ENCODE measurements at places on chromosomes 7 and 10.

DNA sequence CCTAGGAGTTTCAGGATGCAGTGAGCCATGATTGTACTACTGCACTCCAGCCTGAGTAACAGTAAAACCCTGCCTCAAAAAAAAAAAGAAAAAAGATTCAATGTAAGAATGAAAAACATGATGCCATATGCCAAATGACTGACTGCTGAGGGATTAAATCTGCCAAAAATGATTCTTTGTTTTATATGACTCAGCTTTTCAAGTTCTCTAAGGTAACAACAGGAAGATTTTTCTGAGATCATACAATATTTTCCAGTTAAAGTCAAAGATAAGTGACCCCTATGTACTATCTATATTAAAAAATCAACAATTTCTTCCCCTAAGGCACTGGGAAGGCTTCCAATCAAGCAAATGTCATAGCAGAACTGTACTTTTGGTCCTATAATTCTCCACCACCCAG, 271.2 kb upstream of the IMMP2L start:
- DNase-seq, result no peak

- DNase-seq, result no peak
Observed at GRCh38 chr10:1128115-1128514, 71.9 kb downstream of the WDR37 start.

- no peak for DNase-seq
Observed at GRCh38 chr10:30728766-30729165, 99.2 kb upstream of the LYZL2 start.

- DNase-seq, result no peak
Observed at GRCh38 chr10:30686708-30687107, 57.2 kb upstream of the LYZL2 start.

- DNase-seq, result no peak
Observed at GRCh38 chr10:106399112-106399511, 765.4 kb downstream of the SORCS1 start.

DNA sequence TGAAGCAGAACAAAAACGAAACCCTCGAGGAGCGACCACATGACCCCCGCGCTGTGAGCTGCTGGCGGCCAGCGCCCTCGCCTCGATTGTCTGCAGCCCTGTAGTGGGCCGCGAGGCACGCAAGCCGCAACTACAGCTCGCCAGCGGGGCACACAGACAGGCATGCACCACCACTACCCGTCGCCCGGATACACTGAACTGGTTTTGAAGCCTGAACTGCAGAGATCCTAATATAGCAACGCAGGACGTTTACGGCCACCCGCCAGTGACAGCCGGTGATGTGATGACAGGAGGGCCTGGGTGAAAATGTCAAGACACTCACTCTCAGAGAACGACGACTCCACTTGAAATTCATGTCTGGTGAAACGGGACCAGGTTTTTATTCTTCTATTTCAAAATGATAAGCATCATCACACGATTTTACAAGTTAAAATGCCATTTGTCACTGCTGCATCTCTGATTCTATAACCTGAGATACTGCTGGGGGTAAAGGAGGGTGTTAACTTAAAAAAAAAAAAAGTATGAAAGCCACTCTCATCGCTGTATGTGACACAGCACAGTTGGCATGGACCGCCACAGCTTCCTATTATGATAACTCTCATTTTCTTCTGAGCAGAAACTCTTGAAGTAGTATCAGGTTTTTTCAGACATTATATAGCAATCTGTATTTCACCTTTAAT, 120.3 kb upstream of the DIP2C start:
- no peak for DNase-seq

DNA sequence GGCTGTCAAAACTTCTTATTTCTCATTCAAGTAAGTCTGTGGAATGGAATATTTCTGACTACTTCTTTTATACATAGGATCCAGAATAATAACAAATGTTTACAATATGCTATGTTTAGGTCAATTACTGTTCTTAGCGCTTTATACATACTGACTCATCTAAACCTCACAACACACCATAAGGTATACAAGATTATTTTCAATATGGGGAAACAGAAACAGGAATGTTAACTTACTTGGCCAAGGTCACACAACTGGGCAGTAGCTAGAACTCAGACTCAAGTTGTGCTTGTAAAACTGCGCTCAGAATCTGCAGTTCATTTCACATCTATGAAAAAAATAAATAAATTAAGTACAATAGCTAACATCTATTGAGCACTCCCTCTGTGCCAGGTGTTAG, 168.0 kb downstream of the GNAI1 start:
- DNase-seq, result no peak

DNA sequence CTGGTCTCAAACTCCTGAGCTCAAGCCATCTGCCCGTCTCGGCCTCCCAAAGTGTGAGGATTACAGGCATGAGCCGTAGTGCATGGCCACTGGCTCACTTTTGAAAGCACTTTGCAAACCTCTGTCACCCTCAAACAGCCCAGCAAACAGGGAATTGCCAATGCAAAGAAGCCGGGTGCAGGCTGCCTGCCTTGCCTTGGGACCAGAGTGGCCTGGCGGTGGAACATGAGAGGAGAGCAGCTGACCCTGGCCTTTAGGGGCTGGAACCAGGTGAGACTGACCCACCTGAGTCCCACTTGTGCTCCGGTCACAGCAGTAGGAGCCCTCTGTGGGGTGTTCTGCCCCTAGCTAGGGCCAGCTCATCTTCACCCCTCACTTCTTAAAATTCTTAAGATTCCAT, 237.1 kb upstream of the GALNT17 start:
- no peak for DNase-seq

DNA sequence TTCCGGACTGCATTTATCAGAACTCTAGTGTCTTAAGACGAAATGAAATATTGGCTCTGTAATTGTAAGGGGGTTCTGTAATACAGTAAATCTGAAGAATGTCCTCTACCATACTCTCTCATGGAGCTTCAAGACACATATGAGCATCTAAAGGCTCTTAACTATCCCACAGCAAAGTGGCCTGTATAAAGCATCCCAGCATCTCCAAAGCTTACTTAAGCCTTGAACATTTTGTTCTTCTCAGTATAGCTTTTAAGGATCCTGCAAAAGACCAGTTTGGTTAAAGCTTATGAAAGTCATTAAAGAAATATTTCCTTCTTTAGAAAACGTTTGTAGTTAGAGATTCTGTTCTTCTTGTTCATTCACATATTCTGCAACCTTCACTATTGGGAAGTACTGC, 75.1 kb downstream of the HGF start:
- DNase-seq, result no peak

DNA sequence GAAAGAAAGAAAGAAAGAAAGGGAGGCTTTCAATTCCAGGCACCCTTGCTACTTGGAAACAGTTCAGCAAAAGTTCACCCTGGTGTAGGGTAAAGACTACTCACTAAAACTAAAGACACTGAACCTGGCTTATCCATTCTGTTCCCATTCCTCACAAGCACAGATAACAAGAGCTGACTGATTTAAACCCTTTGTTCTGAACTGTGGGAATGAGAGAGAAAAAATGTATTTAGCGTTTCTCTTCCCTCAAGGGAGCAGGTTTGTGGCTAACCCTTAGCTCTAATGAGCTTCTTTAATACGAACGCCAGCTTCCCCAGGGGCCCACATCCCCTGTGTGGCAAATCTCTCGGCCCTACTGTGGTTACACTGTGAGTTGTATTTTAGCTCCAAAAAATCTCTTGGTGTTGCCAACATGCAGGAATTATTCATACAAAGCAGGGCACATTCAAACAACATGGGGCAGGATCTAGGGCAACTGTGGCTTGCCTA, 23.3 kb downstream of the PRTFDC1 start:
- no peak for DNase-seq

GRCh38 chr7:45921699-45922519, 837 bp upstream of the IGFBP3 start:
- no peak for DNase-seq

GRCh38 chr10:123146013-123146893, 1.7 kb upstream of the HMX2 start:
- DNase-seq, result no peak

- DNase-seq, result no peak
Observed at GRCh38 chr10:23079700-23080099, 15.7 kb upstream of the MSRB2 start.

- DNase-seq, result no peak
Observed at GRCh38 chr10:121715076-121715475, 116.8 kb upstream of the FGFR2 start.

- no peak for DNase-seq
Observed at GRCh38 chr10:697097-697875, 7.8 kb upstream of the DIP2C start.

DNA sequence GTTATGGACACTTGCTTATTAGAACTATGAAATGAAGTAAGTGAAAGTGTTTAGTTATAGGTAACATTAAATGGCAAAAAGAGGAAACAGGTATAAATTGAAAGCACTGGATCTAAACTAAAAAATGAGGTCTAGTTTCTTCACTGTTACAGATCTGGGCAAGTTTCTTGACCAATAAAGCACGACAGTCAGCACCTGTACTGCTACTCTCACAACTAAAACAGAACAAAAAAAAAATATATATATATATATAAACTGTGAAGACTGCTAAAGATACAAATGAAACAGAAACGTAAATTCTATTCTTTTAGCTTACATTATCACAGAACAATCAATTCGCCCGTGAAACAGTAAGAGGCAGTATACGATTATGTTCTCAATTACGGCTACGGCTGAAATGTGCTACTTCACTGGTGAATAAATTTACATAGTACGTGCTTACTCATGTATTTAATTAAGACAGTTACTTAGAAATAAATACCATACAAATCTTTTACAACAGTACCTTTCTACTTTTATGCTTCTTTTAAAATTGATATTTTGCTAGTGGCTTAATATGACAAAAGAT, 4.2 kb downstream of the AHR start:
- no peak for DNase-seq

GRCh38 chr7:116772926-116773749, 89.2 kb upstream of the CAPZA2 start:
- DNase-seq, result no peak

DNA sequence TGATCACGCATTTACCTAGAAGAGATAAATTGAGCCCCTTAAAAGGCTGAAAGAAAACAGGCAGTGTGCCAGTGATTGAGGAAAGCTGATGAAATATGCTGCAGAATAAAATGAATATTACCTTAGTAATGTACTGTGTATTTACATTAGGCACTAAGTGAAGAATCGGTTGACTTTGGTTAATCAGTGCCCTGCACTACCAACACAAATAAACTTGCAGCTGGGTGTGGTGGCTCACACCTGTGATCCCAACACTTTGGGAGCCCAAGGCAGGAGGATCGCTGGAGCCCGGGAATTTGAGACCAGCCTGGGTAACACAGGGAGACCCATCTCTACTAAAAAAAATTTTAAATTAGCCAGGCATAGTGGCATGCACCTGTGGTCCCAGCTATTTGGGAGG, 148.3 kb upstream of the TCF7L2 start:
- no peak for DNase-seq

- DNase-seq, result no peak
Observed at GRCh38 chr10:128964100-128964403, 503.0 kb upstream of the MGMT start.

DNA sequence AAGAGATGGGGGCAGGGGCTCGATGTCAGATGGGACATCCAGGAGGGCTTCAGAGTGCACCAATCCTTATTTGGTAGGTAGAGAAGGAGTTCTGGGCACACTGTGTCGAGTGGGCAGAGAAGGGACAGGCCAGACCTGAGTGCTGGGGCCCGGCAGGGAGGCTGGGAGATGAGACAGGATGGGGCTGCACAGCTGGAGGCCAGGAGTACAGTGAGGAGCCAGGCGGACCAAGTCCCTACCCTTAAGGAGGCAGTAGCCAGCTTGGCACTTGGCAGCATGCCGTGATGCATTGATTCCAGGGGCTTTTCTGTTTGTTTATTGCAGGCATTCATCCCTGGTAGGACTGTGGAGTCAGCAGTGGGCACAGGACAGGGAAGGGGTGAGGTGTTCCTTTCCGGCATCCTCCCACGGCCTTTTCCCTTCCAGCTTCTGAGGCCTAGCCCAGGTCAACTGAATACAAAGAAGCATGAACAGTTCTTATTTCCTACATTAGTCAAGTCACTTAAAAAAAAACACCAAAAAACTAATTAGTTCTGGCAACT, 168.8 kb upstream of the CDCA7L start:
- no peak for DNase-seq

DNA sequence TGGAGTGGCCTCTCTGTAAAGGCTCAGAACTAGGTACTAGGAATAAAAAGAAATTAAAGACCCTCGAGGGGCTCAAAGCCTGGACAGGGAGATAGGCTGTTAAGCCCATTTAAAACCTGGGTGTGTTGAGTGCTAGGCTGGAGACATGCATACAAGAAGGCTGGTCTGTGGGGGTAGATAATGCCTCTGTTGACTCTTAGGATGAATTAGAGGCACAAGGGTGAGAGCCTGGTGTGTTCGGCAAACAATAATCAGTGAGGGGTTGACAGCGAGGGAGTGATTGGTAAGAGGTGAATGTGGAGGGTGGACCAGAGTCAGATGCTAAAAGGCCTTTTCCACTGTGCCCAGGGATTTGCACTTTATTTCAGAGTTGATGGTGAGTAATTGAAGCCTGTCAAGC, 12.7 kb downstream of the GSTO2 start:
- no peak for DNase-seq

DNA sequence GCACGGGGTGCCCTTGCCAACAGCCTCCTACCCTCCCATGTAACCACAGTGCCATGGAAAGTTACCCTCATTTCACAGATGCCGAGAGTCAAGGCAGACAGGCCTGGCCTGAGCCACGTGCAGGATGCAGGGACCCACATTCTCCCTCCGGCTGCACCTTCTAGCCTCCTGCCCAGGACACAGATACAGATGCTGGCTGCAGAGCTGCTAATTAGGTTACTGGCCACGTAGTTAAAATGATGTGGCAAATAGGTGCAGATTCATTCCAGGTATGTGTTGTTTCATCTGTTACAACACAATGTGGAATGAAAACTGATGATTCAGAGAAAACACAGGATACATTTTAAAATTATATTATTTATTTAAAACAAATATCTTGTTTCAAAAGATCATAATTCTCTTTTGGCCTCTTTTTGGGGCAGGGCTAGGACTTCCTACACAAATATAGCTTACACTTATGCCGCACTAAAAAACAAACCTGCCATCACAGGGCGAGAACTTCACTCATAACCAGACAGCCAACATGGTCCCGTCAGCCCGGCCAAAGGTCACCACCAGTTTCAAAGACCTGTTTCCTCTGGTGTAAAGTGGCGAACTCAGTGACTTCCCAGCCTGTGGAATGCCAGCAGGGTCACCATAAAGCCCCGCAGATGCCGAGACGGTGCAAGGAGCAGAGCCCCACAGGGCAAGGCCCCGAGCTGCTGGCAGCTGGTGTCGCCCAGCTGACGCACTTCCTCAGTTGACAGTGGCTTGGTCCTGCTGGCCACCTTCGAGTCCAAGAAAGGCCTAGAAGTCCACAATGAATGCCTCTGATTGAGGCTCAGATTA, 83.5 kb downstream of the TNS3 start:
- DNase-seq, result no peak

- no peak for DNase-seq
Observed at GRCh38 chr10:123704812-123705211, 38.7 kb downstream of the GPR26 start.

- DNase-seq, result no peak
Observed at GRCh38 chr7:87354749-87355148, 9.3 kb downstream of the CROT start.

DNA sequence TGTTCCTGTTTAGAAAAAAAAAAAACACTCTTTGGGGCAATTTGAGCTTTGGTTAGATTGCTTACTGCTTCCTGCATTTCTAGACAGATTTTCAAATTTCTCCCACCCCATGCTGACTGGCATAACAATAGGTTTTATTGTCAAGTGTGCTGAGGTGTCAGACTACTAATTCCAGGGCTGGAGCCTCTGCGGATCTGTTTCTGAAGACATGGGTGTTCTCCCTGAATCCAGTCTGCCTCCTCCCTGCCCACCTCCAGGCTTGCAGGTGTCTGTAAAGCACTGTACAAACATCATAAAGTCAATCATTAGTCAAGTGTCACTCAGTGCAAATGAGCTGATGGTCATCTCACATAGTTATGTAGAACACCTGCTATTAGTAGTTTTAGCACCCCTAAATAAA, 292.4 kb downstream of the GATA3 start:
- DNase-seq, result no peak

Data from NCI-H2171 (cell line).